ENCODE measurements at places on chromosomes 7 and 10.

DNA sequence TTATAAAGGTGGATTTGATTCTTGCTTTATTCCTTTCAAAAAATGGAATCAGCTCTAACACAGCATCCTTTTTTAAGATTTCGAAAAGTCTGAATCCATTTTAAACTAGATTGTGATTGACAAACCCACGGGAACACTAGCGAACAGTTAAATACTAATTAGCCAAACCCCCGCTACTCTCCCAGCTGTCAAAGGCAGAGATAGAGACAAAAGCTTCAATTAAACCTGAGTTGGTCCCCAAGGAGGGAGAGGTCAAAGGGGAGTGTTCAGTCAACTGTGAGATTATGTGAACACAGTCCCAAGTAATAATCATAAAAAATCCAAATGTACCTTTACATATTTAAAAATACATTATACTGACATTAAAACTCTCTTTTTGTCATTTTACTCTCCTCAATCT is 65.7 kb upstream of the TBX20 start:
- DNase-seq = no peak

DNA sequence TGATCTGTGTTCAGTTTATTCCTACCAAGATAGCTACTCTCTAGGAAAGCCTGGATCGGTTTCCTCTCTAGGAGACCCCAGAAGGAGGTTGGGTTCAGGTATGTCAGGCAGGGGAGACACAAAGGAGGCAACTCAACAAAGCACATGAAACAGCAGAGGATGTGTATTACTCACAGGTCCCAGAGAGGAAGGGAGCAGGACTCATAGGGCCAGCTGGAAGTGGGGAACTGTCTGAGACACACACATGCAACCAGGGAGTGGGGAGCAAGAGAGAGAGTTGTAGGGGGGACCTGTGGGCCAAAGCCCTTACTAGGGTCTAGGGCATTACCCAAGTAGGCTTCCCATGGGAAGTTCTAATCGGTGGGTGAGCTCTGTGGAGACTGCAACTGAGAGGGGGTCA is 10.2 kb upstream of the NRP1 start:
- no peak for DNase-seq

DNA sequence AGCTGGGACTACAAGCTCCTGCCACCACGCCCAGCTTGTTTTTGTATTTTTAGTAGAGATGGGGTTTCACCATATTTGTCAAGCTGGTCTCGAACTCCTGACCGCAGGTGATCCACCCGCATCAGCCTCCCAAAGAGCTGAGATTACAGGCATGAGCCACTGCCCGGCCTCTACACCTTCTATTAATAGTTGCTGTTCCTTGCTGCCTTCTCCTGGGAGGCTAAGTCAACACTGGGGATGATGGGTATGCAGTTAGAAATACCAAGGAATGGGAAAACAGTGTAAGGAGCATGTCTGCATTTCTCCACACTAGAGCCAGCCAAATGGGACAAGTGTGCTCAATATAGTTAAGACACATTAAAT is 97.3 kb upstream of the PDLIM1 start:
- DNase-seq = no peak

DNA sequence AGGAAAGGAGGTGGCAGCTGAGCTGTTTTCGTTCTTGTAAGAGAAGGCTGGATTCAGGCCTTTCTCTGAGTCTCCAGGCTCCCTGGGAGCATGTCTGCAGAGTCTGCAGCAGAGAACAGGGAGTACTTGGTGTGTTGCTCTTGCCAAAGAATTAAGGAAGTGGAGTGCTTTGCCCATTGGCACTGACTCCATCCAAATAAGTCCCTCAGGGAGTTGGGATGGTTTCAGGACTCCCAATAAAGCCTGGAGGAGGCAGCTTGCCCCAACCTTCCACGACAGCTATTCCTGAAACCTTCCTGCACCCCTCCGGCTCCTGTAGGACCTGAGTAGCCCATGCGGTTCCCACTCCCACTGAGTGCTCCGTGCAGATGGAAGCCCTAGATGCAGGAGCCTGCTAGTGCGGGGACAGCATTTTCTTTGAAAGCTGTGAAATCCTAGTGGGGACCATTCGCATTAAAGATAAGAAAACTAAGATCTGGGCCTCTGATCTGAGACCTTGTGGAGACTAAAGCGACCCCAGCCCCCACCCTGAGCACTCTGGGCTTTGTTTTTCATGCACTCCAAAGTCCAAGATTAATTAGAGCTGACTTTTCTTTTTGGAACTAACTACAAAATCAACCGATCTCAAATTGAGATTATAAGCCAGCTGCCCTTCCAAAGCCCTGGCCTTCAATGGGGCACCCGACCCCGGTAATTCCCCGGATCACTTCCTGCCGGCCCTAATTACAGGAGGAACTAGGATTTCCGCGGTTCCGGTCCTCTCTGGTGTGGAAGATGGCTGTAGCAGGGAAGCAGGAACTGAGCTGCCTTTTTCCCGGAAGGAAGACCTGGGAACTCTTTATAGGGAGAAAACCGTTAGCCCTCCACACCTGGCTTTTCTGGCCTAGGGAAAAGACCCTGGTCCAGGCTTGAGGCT is 110.2 kb downstream of the COL13A1 start:
- DNase-seq = no peak

DNA sequence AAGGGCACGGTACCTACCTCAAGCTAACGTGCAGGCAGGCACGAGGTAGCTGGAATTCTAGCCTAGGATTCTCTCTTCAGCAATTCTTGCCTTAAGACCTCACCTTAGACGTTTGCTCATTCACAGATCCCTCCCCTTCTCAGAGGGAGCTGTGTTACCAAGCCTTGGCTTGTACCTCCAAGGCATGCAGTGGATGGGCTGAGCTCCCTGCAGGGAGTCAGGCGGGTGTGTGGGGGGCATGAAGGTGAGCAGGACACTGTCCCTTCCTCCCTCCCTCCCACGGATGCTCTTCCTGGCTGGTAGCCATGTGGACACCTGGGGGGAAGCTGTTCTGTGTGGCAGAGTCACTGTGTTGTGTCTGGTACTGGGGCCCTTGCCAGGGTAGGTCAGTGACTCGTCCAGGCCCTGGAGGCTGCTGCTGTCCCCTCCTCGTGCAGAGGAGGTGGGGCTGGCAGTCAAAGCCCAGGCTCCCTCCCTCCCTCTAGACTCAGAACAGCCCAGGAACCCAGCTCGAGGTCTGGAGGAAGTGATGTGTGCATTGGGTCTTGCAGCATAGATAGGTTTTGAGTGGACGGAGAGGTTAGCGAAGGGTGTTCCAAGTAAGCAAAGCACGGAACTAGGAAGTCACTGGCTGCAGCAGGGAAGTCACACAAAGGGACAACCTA is 222.2 kb upstream of the SH2B2 start:
- DNase-seq = no peak

DNA sequence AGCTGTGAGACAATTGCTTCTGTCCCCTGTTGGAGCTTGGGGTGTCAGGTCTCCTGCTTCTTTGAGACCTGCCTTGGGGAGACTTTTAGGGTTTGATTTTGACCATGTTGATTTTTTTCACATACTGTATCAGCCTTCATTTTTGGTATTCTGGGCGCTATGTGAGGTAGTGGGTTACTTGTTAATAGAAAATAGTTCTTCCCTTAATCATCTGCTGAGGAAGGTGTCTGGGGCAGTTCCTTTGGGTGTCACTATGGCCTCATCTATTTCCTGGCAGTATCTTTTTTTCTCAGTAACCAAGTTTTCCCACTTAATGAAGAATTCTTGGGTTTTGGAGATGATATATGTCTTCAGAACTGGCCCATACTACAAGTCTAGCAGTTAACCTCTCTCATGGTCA is 4.6 kb upstream of the NOLC1 start:
- no peak for DNase-seq

GRCh38 chr7:115731796-115732471 is 298.6 kb downstream of the TFEC start:
- DNase-seq = no peak

- DNase-seq = no peak
These were observed 92.4 kb downstream of the CXCL12 start for GRCh38 chr10:44292390-44293002.

DNA sequence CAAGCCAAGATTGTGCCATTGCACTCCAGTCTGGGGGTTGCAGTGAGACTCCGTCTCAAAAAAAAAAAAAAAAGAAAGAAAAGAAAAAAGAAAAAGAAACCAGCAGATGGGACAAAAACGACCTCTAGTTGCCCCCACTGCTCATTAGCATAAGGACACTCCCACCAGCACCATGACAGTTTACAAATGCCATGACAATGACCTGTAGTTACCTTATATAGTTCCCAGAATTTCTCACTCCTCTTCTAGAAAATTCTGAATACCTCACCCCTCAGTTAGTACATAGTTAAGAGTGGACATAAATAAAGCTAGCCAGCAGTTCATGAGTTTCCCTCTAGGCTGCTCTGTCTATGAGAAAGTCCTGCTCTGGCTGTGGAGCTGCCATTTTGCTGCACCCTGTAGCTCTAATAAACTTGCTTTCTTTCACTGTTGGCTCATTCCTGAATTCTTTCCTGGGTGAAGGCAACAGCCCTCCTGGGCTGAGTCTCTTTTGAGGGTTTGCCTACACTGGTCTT is 276.8 kb upstream of the AKR1E2 start:
- DNase-seq = no peak

- no peak for DNase-seq
These were observed 174.4 kb downstream of the CREB5 start for GRCh38 chr7:28586736-28587135.

- no peak for DNase-seq
These were observed 1612.4 kb upstream of the LRRTM3 start for GRCh38 chr10:65313406-65313805.

DNA sequence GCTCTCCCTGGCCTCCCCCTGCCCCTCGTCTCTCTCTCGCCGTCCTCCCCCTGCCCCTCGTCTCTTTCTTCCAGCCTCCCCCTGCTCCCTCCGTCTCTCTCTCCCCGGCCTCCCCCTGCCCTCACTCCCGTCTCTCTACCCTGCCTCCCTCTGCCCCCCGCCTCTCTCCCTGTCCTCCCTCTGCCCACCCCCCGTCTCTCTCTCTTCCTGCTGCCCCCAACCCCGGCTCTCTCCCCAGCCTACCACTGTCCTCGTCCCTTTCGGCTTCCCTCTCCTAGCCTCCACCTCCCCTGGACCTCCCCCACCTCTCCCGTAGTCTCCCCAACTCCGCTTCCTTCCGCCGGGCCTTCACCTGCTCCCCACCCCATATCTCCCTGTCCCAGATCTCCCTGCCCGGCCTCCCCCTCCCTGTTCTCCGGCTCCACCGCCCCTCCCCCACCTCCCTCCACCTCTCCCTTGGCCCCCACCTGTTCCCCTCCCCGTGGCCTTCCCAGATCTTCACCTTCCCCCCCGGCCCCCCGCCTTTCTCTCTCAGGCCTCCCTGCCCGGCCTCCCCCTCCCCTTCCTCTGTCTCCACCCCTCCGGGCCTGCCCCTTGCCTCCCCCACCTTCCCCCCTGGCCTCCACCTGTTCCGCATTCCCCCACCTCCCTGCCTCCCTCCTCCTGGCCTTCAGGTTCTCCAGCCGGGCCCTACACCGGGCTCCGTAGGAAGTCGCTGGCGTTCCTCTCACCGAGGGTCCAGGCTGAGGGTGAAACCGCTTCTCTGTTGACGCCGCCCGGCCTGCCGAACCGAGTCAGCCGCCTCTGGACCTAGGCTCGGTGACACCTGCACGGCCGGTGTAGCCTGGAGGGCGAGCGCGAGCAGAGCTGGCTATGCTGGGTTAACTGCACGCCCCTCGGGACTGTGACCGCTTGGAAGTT is 1.2 kb downstream of the GET4 start:
- no peak for DNase-seq

- DNase-seq = no peak
These were observed 642.0 kb upstream of the PFKP start for GRCh38 chr10:2425320-2425719.

- no peak for DNase-seq
These were observed 5.0 kb upstream of the FAM20C start for GRCh38 chr7:187227-187927.

DNA sequence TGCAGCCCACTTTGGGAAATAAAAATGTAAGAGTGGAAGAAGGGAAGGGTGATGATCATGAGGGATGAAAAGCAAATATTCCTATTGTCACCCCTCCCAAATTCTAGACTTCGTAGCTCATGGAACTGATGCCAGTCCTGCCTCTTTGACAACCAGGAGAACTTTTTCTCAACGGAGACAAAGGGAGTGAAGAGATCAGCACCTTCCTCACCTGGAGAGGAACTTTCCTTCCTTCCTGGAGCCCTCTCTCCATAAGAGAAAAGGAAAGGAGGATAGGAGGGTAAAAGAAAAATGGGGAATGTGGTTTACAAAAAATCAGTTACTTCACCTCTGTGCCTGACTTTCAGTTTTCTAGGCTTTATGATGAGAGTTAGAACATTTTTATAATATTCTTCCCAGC is 3.4 kb downstream of the TBX20 start:
- DNase-seq = no peak

- no peak for DNase-seq
These were observed 240.0 kb downstream of the PHTF2 start for GRCh38 chr7:78038465-78039080.

- no peak for DNase-seq
These were observed 118.4 kb downstream of the PLPP4 start for GRCh38 chr10:120575411-120575810.

DNA sequence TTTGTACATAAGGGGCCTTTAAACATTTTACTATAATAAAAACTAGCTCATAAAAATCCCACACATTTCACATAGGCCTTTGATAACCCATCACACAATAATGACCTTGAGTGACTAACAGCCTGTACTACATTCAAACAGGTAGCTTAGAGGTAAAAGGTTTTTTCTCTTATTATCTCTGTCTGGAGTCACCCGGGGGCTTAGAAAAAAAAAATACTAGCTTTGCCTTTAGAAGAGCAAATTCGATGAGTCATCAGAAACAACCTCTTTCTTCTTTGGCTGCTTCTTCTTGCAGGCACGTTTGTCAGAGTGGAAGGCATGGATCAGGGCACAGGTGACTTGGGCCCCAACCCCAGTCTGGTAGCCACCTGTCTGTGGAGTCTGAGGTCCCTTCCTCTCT is 43.4 kb upstream of the ADO start:
- DNase-seq = no peak

GRCh38 chr7:117630501-117630900 is 150.7 kb downstream of the CFTR start:
- no peak for DNase-seq

DNA sequence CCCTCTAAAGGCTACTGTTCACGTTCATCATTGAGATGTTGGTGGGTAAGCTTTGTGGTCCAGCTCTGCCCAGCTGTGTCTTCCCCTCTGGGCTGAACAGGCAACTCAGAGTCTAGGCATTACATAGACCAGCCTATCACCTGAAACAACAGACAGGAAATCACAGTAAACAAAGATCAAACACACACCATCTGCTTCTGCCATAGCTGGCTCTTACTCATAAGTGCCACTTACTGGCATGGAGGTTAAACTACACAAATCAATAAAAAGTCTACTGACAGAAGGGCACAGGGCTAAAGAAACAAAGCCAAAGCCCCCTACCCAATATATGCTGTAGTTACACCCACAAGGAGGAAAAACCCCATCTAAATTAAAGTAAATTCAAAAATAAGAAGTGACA is 35.0 kb downstream of the SEPTIN14 start:
- DNase-seq = no peak

GRCh38 chr10:43229208-43230061 is 37.4 kb downstream of the RASGEF1A start:
- peak; percentile 68 for DNase-seq

- no peak for DNase-seq
These were observed 47.0 kb downstream of the CLRN3 start for GRCh38 chr10:127845756-127846155.

Data from naive thymus-derived CD8-positive, alpha-beta T cell (primary cell).